Amniotic stem cell (primary cell): ENCODE measurements at places on chromosomes 11 and 22.

DNA sequence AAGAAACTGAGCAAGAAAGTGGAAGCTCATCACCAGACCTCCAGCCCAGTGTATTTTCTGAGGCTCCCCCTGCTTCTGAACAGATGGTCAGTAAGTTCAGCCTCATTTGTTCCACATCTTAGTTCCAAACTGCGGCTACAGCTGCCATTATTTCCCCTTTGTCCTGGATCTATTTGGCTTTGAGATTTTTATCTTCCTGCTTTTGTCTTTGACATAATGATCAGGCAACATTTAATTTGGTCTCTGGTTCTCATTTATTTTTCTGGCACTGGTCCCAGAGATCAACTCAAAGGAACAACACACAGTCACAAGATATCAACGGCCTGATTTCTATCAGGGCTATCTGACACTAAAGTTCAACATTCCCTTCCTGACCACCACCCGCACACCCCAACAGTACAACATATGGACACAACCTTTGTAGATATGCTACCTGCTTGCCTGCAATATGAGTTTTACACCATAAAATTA is 137.5 kb downstream of the FAM76B start:
- no peak for DNase-seq

- DNase-seq, result peak; percentile 26
Measured at GRCh38 chr11:86459682-86460460, 85.2 kb downstream of the CCDC81 start.

DNA sequence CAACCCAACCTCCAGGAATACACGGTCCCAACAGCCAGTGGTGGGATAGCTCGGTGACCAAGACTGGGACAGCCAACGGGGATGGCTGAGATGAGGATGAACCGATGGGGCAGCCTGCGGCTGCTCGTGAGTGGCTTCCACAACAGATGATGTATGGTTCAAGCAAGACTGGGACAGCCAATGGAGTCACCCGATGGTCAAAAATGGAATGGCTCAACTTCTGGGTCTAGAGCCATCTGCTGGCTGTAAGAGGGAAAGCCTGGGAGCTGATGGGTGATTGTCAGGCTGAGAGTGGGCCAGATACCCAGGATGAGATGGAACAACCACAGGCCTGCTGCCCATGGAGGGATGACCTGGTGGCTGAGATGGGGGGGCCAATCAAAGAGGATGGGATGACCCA is 35.5 kb downstream of the SYT7 start:
- no peak for DNase-seq

GRCh38 chr11:117098269-117099232 is at the start of gene SIK3:
Gene SIK3 (minus strand): TSS chr11:117098428. CDS start chr11:117098415, 13 bp downstream.
- DNase-seq, result peak; percentile 84

GRCh38 chr11:134060316-134060715 is 8.6 kb upstream of the JAM3 start:
- no peak for DNase-seq

- no peak for DNase-seq
Measured at GRCh38 chr11:73197348-73197747, 20.7 kb upstream of the P2RY2 start.

- no peak for DNase-seq
Measured at GRCh38 chr11:132943357-132943705, 589.0 kb downstream of the OPCML start.

GRCh38 chr11:14588681-14589080 is 54.9 kb upstream of the PDE3B start:
- no peak for DNase-seq

GRCh38 chr11:109150581-109150980 is 271.4 kb upstream of the C11orf87 start:
- no peak for DNase-seq

- DNase-seq, result no peak
Measured at GRCh38 chr11:59182457-59183151, 10.7 kb downstream of the DTX4 start.

DNA sequence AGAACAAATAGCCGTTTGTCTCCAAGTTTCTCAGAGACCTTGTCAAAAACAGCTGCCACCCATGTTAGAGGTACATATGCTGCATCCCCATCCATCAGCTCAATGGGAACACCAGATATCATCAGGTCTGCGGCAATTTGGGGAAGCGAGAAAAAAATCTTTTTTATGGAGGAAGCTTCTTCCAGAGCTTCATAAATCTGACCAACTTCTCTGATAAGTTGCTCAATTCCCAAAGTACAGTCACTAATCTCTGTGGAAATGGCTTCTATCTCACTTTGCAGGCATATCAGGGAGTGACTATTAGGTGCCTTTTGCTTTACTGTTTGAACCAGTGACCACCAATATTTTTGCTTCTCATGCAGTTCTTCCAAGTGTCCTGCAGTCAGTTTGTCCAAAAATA is 34.3 kb upstream of the MRPL17 start:
- DNase-seq, result no peak

DNA sequence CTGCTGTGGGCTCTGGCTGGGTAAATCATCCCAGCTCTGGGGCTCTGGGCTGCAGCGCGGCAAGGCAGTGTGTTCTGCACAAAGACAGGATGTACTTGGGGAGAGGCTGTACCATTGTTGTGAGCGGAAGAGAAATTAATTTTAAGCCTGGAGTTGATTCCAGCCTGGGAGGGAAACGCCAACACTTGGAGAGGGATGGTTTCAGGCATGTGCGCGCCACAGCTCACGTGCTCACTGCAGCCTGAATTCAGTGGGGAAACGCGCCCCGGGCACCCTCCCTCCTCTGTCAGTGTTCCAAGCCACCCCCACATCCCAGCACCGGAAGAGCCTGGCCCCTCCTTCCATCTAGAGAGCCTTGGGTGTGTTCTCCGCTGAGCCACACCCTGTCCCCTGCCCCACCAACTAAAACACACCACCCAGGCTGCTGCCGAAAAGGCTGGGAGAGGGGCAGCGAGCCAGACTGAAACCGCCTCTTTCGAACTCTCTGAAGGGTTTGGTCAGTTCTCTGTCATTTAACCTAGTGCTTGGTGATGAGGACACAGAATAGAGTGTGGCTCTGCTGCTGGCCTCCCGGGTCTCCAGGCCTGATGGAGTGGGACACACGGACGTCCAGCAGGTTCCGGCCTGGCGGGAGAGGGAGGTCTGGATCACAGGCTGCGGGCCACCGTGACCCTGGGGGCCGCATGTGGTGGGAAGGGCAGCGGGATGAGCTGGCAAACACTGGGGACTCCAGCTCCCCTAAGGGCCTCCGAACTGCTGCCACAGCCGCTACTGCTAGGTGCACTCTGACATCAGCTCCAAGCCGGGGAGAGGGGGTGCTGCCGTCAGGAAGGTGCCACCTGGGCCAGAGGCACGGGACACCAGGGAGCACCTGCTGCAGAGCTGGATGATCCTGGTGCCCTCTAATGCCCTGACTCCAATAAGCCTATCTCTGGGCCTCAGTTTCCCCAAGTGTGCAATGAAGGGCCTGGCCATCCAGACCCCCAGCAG is 230.8 kb downstream of the CTTN start:
- no peak for DNase-seq

DNA sequence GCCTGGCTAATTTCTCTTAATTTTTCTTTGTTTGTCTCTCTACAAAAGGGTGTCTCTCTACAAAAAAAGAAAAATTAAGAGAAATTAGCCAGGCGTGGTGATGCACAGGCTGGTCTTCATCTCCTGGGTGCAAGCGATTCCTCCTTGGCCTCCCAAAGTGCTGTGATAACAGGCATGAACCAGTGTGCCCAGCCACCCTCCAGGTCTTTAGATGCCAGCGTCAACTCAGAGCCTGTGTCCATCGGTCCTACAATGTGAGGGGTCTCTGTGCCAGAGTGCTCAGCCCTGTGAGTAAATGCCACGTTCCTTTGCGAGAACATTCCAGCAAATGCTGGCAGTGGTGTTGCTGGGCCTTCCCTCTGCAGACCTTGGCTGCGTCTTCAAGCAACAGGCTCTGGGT is 62.7 kb downstream of the IGF2 start:
- DNase-seq, result no peak

DNA sequence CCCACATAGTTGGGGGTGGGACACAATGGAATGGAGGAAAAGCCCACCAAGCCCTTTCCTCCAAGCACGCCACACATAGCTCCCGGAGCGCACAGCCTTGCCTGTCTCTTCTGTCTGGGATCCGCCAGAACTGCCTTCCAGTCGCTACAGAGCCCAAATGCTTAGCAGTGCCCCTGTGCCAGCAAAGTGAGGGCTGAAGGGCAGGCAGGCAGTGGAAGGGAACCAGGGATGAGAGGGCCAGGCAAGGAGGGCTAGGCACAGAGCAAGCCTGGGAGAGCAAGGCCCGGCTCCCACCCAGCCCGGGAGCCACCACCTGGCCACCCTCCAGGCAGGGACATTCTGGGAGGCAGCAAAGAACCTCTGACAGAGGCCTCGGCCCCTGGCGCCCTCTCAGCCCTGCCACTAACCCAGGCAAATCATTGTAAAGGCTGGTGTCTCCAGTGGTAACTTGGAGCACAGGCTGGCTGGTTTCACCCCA is 32.5 kb downstream of the PPP2R1B start:
- DNase-seq, result no peak

GRCh38 chr11:12216671-12217374 is 106.4 kb downstream of the MICAL2 start:
- no peak for DNase-seq

GRCh38 chr11:75536786-75537641 is 11.3 kb upstream of the GDPD5 start:
- DNase-seq, result no peak

GRCh38 chr11:121844016-121844415 is 272.0 kb downstream of the BLID start:
- no peak for DNase-seq

- no peak for DNase-seq
Measured at GRCh38 chr22:47355776-47356510, 593.5 kb downstream of the TBC1D22A start.

- DNase-seq, result no peak
Measured at GRCh38 chr11:104337273-104337672, 173.3 kb upstream of the PDGFD start.

DNA sequence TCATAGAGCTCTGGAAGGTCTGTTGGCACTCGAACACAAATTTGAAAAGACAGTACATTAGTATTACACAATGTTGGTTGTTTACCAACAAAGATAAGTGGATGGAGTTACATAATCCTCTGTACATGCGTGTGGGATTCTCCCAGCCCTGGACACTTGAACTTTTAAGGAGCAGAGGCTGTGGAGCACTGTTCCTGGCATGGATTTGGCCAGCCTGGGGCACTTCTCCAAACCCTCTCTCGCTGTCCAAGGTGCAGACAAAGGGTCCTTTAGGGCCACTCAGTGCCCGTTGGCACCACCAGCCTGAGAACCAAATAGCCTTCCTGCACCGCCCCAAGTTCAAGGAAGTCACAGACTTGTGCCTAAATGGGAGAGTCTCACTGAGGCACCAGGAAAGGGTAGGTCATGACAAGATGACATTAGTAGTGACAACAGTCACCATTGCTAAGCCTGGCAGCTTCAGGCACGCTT is 1.6 kb upstream of the ANO1 start:
- DNase-seq, result no peak

DNA sequence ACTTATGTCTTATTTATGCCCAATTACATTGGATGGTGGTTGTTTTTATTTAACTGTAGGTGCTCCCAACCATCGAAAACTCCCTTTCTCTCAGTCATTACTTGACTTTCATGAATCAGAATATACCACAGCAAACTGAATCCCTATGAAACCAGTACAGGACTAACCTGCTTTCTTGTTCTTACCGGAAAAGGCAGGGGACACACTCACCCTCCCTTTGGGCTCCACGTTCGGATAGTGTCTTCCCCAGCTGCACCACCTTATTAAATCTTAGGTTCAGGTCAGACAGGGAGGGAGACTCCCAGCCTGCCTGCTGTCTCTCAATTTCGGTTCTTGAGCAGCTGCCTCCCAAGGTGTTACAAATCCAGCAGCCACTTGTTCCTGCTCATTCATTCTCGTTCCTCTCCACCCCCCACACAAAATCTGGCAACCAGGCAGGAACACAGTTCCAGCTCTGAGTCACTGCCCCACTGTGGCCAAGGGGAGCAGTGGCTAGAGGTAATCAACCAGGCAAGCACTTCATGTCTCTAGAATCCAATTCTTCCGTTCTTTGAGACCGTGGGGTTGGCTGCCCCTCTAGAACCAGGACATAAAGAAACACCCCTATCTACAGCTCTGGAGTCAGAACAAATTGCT is 133.0 kb downstream of the PLEKHA7 start:
- DNase-seq, result no peak

GRCh38 chr22:35684270-35684700 is 33.4 kb upstream of the APOL5 start:
- no peak for DNase-seq

DNA sequence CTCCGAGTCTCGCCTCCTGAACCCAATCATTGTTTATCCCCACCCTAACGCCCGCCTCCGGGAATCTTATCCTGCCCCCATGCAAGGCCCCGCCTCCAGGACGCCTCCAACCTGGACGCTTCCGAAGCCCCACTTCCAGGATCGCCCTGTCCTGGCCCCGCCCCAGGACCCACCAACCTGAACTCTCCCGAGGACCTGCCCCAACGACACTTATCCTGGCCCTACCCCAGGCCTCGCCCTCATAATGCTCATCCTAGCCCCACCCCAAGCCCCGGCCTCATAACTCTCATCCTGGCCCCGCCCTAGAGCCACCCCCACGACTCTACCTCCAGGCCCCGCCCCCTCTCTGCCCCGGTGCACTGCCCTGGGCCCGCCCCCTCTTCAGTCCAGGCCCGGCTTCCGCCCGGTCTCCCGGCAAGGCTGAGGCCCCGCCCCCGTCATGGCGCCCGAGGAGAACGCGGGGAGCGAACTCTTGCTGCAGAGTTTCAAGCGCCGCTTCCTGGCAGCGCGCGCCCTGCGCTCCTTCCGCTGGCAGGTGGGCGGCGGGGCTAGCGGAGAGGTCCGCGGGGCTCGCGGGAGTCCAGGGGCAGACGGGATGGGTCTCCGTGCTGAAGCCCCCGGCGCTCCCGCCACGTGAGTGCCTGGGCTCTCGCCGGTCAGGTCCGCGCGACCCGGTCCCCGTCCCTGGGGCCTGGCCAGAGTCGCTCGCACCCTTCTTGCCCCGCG is 45.7 kb upstream of the DEFB108B start:
- peak; percentile 96 for DNase-seq

GRCh38 chr11:17865765-17866428 is 131.3 kb downstream of the KCNC1 start:
- no peak for DNase-seq

GRCh38 chr11:100940111-100940510 is 189.5 kb downstream of the PGR start:
- DNase-seq, result no peak

DNA sequence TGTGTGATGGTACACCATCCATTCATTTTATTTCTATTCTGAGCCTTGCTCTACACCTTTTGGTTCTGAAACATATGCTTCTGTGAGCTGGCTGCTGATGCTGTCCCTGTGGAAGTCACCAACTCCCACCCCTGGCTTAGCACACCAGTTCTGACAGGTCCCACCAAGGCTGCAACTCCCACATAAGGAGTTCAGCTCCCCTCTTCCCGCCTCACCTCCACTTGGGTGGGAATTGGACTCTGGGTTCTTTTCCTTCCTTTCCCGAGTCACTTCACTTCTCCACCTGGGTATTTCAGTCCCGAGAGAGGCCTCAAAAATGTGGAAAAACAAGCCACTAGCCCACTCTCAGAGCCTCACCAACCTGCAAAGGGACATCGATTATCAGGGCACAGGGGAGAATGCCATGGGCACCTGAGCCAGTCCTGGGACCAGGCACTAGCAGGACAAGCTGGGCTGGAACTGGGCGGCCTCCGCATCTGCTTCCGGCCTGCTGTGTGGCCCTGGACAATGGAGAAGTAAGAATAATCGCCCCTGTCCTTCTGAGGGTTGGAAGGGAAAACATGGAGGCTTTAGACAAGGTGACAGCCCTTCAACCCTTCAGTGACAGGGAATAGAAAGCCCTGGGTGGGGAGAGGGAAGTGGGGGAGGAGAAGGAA is 80.1 kb downstream of the IGLL1 start:
- DNase-seq, result no peak

GRCh38 chr11:105799728-105800462 is 190.0 kb downstream of the GRIA4 start:
- DNase-seq, result no peak
